Fibroblast of skin of right quadriceps (primary cell): ENCODE measurements at places on chromosomes 5 and 9.

DNA sequence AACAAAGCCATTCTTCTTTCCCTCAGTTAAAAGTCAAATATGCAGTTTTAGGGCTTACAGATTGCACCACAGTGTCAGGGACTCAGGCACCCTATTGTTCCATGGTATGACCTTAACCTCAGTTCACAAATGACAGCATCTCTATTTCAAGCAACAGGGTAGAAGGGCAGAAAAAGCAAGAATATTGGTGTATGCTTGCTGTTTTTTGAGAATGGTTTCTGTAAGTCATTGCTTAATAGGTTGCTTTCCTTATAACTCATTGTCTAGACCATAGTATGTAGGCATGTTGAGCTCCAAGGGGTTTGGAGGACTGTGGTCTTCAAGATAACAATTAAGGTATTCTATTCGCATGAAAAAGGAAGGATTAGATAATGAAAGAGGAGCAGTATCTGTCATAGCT, 183.5 kb upstream of the EDIL3 start:
- DNase-seq, result no peak

- no peak for DNase-seq
Measured at GRCh38 chr9:97313243-97313642, 5.8 kb downstream of the CCDC180 start.

GRCh38 chr5:59037941-59038797, 455.3 kb downstream of the RAB3C start:
- DNase-seq, result no peak

DNA sequence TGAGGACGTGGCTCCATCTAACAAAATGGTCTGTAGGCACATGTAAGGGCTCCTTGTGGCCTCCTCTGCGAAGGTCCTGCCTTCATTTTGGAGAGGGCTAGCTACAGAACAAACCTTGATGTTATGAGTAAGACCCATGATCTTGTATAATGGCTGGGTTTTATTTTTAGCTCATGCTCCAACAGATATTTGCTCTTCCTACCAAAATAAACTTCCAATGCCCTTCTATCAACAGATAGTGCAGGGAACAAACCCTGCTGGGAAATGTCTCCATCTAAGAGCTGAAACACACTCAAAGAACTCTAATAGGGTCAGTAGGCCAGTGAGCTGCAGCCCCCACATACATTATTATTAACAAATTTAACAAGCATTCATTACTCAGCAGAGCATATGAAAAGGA, 189.5 kb downstream of the LURAP1L start:
- no peak for DNase-seq

DNA sequence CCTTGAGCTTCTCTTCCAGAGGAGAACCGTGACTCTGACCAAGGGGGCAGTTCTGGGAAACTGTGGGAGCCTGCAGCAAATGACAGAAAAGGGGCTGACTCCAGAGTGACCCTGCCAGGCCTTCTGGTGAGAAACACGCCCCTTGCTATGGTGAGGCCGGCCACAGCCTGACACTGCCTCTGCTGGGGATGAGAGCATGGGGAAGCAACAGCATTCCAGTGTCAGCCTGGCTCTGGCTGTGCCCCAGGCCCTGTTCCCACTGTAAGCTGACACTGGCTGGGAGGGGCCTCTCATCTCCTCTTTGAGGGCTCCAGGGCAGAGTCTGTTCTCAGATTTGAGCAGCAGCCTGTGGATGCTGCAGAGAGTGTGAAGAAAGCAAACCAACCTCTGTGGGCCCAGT, 180.0 kb upstream of the IL12B start:
- DNase-seq, result peak; percentile 88

- DNase-seq, result no peak
Measured at GRCh38 chr5:93219641-93220145, 361.3 kb downstream of the NR2F1-AS1 start.

DNA sequence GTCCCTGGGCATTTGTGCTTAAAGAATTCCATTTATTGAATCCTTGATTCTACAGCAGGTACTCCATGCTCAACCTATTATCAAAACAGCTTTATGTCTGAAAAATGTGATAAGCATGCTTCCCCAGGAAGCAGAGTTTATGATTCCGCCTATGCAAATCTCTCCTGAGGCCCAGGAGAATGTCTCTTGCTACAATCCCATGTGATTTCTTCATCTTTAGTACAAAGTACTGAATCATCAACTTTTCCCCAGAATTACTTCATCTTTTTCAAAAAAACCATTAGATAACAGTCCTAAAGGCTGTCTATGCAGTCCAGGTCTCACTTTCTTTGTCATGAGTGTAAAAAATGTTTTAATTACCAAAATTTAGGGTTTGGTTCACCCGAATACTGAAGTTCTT, 130.2 kb upstream of the ADAMTSL1 start:
- DNase-seq, result peak; percentile 65

- DNase-seq, result no peak
Measured at GRCh38 chr5:136388474-136388873, 23.1 kb upstream of the TRPC7 start.

DNA sequence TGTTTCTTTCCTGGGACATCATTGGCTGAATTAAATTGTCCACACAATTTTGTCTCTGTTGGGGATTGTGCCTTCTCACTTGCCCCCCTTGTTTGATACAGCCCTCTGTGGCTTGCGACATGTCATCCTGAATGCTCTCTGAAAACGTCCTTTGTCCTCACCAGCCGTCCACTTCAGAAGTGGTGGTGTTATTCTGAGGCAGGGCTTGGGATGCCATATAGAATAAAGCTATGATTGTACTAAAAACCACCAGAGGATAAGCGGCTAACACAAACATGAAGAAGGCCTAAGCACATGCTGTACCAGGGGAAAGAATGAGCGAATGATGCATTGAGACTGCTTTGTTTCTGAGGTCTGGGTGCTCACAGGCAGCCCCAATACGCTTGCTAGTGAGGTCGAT, 3.5 kb upstream of the SNX30 start:
- DNase-seq, result no peak

GRCh38 chr5:177548495-177548894, 5.9 kb downstream of the FAM193B start:
- no peak for DNase-seq

- peak; percentile 72 for DNase-seq
Measured at GRCh38 chr5:154860123-154860522, 1.7 kb downstream of the CNOT8 start.

GRCh38 chr5:154646745-154647113, 108.4 kb upstream of the LARP1 start:
- no peak for DNase-seq

GRCh38 chr9:84710701-84711397, 41.3 kb downstream of the NTRK2 start:
- peak; percentile 7 for DNase-seq

GRCh38 chr5:161547738-161548486, 1.4 kb upstream of the GABRB2 start:
- DNase-seq, result no peak

- DNase-seq, result no peak
Measured at GRCh38 chr9:90844326-90844725, 42.7 kb downstream of the SYK start.

DNA sequence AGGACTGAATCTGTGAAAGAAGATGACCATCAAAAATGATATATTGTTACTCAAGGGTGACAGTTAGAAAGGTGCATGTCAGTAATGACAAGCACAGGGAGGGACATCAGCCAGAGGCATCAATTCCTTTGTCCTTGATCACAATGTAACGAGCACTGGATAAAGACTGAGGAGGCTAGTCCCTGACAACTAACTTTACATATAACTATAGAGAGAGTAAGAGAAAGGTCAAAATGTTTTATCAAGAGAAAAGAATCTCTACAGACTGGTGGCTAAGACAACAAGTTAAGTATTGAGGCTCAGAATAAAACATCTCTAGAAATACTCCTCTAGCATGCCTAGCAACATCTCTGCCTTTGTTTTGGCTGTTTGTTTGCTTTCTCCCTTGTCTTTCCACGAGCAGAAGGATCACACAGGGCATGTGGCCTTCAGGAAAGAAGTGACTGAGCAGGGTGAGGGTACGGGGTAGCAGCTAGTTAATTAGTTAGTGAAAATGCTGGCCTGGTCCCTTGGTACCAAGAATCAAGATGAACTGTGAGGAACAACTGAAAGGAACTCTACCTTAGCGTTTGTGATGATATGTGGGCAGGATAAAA, 724.1 kb upstream of the MEF2C start:
- no peak for DNase-seq

GRCh38 chr5:38608874-38609273, 52.4 kb upstream of the LIFR start:
- no peak for DNase-seq
